ENCODE measurements at places on chromosomes 2 and 18.
A peak's percentile ranks its signal among the peaks of the same experiment; 100 is the strongest.

GRCh38 chr18:25239581-25240419 lies 112.2 kb downstream of the ZNF521 start:
- DNase-seq: no peak

DNA sequence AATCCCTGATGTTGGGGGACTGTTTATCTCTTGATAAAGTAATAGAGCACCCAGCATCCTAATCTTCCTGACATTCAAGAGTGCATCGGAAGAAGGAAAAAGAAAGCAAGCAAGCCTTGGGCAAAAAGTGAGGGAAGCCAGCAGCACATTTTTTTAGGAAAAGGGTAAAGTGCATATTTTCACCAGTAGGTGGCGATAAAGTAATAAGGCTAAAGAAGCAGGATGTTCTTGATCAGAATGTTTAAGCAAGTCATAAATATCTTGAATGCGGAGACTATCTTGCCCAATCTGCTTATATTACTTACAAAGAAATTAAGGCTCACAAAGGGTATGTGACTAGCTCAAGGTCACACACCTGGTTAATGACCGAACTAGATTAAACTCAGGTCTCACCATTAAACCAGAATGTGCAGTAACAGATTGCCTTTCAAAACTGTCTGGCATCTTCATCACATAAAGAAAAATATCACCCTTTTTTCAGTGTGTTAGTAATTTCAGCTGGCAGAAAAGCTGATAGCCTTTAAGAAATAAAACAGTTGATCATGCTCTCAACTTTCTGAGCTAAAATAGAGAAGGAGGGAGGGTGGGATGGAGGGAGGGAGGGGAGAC lies 83.8 kb downstream of the VIT start:
- DNase-seq: no peak

DNA sequence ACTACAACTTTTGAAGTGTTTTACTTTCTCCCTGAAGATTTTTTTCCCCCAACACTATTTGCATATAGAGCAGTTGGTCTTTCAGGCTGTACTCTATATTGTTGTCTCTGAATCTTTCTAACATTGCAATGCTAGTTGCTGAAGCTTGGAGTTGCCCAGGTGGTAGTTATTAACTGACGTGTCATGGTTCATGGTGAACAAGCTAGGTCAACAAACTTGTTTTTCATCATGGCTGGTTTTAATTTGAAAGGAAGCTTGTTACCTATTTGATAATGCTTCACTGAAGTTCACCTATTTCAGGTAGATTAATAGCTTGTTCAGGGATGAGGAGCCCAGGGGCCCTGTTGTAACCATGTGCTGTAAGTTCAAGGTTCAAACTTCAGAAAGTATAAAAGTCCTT lies 158.8 kb upstream of the ZEB2 start:
- DNase-seq: no peak

GRCh38 chr2:218904176-218904575 lies 23.5 kb downstream of the WNT10A start:
- DNase-seq: no peak

GRCh38 chr2:61639721-61640120 lies 101.6 kb upstream of the XPO1 start:
- no peak for DNase-seq

DNA sequence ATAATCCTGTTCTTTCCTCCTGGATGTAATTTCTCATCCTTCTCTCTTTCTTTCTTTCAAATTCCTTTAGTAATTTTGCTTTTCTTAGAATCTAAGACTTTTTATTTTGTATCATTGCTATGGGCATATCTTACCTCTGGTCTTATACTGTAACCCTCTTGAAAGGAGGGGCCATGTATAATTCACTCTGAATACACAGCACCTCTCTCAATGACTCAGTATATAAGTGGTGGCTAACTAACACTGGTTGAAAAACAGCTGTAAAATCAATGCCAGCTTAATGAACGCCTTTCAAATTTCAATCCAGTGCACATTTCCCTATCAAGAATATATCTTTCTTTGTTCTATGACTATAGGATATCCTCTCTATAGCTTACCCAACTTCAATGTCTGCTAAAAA lies 53.7 kb downstream of the CWC22 start:
- DNase-seq: no peak

DNA sequence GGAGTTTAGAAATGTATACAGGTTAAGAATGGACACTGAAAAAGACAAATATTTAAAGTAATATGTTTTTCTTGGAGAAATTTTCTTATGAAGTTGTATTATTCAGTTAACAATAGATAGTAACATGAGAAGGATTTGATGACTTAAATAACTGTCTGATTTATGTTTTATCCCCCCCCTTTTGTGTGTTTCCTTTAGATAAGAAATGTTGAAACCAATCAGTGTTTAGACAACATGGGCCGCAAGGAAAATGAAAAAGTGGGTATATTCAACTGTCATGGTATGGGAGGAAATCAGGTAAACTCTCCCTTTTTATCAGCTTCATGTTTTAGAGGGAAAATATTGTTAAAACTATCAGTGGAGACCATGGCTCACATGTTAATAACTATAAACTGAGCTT lies 289.7 kb upstream of the KCNJ3 start:
- no peak for DNase-seq

GRCh38 chr18:78914249-78914935 lies 65.2 kb upstream of the SALL3 start:
- DNase-seq: no peak

GRCh38 chr2:239602290-239603282 lies 201.8 kb upstream of the HDAC4 start:
- peak; percentile 52 for DNase-seq

DNA sequence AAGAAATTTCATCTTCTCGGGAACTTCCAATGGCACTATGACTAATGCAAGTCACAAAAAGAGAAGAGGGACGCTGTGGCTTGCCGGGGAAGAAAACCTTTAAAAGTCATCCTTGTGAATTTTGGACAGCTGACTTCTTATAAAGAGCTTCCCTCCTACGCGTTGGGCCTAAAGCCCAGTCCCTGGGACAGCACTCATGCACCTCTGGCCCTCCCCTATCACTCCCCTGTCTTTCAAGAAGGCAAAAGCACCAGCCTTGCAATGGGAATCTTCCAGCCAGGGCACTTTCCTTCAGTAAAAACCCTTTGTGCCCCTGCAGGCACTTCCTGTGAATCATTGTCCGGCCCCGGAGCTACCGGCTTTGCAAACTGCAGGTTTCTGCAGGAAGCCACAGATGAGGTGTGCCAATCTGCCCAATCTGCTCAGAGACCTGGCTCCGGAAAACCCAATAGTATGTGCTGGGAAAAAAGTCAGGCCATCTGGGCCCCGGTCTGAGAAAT lies 7.1 kb downstream of the MREG start:
- DNase-seq: no peak

GRCh38 chr2:162282765-162283425 lies 35.6 kb downstream of the IFIH1 start:
- no peak for DNase-seq

DNA sequence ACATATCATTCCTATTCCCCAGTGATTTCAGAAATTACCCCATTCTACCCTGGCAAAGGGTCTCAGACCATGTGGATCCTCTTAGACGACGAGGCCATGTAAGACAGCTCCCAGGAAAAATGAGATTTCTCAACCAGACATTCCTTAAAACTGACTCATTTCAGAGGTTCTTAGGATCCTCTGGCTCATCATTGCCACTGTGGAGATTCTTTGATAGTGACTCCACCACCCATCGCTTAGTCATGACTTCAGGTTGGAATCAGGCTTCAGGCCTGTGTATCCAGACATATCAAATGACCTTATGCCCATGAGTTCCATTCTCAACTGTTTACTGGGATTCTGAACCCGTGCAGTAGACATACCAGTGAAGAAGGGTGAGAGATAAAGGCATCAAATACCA lies 245.6 kb upstream of the TCF4 start:
- DNase-seq: no peak

GRCh38 chr2:10481055-10481665 lies 33.0 kb upstream of the ODC1 start:
- DNase-seq: no peak

DNA sequence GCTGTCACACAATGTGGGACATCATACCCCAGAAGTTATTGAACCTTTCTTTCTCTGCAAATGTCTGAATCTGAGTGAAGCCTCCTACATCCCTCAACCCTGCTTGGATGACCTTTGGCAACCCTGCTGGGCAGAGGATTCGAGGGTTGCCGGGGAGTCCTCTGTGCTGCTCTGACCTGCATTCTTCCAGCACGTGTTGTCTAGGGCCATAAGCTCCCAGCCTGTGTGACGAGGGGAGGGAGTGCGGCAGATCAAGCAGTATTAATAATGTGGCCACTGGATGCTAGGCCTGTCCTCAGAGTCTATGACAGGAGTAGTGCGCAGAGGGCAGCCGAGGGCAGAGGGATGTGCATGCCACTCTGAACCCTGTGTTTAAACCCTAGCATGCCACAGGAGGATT lies 58.8 kb downstream of the RPL37A start:
- no peak for DNase-seq

GRCh38 chr2:81734981-81735380 lies 1430.4 kb upstream of the LRRTM1 start:
- no peak for DNase-seq

GRCh38 chr2:172456002-172456401 lies 28.6 kb downstream of the ITGA6 start:
- DNase-seq: no peak

DNA sequence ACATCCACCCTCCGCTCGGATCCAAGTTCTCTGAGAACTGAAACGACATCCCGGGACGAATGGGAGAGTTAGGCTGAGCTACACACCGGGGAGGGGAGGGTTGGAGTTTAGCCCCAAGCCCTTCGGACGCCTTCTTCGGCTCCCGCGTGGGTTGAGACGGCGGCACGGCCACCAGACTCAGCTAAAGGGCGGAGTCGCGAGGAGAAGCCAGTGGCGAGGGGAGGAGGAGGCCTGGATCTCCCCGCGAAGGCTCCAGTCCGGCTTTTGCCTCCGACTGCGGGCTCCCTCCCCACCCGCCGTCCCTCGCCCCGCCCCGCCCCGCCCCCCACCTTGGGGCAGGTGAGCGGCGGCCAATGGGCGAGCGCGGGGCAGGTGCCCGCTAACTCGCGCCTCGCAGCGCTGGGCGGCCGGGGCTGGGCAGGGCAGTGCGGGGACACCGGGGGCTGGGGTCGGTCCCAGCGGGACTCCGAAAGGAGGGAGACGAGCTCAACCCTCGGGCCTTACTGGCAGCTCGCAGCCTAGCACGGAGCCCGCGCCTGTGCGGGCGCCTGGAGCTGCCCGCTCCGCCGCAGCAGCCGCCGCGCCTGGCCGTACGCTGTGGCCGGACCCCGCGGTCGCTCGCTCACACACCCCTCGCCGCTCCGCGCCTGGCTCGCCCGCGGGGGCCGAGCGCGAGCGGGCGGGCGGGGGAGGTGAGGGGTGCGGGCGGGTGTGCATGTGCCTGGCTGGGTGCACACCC lies at the start of gene EMX1:
TSS of gene EMX1 (plus strand) at position 382 of the 739 bp plus-strand sequence. CDS start at position 716, 334 bp downstream.
- no peak for DNase-seq

- no peak for DNase-seq
These were observed 285.3 kb upstream of the SLC8A1 start for GRCh38 chr2:40737180-40737579.

GRCh38 chr2:21754164-21754788 lies 630.5 kb downstream of the TDRD15 start:
- no peak for DNase-seq

DNA sequence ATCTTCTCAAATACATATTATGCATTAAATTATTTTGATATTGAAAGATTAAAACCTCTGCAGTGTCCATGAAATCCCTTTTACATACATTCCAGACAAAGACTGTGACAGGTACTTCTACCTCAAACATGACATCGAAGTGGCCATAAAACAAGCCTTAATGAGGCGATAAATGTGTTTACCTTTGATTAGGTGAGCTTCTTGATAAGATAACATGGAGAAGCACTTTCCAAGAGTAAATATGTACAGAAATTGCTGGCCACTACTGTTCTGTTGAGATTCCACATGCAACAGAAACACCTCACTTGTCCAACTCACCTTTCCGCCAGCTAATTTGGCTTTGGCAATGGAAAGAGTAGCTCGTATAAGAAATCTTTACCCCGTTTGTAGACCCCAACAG lies 55.2 kb downstream of the ZEB2 start:
- no peak for DNase-seq

DNA sequence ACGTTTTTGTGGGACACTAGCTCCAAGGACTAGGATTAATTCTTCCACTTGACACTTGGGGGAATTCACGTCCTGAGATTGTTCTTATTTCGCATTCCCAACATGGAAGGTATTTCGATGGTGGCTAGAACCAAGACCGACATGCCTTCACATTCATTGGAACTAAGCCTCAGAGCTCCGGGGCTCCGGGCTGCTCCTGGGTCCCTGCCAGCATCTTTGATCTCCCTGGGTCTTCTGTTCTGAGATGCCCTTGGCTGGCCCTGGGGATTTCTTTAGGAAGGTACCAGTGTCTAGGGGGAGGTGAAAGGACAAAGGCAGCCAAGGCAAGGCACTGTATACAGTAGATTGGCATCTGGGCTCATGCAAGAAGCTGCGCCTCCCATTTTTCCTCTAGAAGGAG lies 76.8 kb downstream of the DYSF start:
- peak; percentile 34 for DNase-seq

- DNase-seq: no peak
These were observed 795.8 kb upstream of the GCFC2 start for GRCh38 chr2:76506538-76506937.

DNA sequence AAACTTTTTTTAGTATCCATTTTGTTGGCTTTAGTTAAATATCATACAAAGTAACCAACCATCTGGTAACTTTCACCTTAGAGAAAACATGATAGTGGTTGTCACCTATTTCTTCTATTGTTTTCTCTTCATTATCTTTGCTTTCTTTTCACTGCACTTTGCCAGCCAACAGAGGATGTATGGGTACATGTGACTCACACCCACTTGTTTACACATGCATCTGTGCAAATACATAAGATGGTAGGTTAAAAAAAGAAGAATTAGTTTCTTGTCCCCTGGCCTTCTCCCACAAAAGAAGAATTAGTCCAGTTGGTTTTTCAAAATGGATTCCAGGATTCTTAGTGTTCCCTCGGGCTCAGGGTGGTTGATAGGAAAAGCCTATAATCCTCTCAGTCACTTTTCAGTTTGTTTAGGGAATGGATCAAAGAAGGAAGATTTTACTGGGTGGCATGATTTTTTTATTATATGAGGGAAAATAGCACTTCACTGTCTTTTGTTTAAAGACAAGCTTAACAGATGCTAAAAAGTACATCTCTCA lies 46.6 kb downstream of the CDK15 start:
- no peak for DNase-seq

DNA sequence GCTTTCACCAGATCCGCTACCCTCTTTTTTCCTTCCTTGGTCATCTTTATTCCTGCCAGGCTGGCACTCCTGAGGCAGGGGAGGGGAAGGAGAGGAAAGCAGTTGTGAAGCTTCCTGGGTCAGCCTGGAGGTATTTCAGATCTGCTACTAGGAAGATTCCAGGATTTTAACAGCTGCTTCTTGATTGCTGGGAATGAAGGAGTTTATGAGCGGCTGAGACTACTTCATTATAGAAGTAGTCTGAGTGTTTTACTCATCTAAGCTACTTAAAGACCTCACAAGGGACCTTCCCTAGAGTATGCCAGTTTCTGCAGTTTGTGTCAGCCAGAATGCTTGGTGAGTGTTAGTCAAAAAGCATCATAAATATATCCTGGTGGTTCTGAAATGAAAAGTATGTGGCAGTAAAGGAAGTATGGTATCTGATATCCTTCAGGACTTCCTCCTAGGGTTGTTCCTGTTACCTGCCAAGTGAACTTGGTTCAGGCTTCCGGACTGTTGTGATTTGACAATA lies 1.9 kb downstream of the TANC1 start:
- DNase-seq: no peak

Data from suprapubic skin (tissue), 4 donors.